Spleen (tissue), 13 donors: ENCODE measurements at places on chromosomes 3 and 15. TPM values are rescaled to one million over a fixed set of nuclear protein-coding genes. Genes with fewer than 3 reads are reported as not detected.

DNA sequence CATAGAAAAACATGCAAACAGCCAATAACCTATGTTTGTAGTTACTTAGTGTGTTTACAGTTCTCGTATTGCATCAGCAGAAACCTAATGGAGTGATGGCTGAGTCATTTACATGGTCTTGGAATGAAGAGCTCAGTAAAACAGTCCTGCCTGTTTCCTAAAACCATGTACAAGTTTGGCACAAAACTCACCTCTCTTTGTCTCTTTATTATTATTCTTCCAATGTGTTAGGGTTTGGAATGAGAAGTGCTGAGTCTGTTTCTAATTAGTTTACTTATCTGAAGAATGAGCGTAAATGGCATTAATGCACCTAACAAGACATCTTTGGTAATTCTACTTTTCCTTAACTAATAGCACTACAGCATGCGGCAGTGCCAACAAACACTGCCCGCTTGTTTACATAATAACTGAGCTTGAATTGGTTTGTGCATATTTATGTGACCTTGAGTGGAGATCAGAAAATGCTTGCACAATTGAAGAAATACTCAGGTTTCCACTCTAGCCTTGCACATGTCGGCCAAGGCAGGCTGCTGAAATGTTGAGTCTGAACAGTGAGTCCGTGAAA lies 385.4 kb upstream of the SEMA6D start:
- H3K36me3 ChIP-seq = no peaks in the 10 kb centered on the region
- no peaks in the 10 kb centered on the region for H3K27me3 ChIP-seq
- H3K4me1 ChIP-seq = no peaks in the 10 kb centered on the region
- H3K27ac ChIP-seq = no peak overlapping the region

GRCh38 chr15:68209272-68209671 lies 4.1 kb upstream of the CALML4 start:
- H3K36me3 ChIP-seq = no peaks in the 10 kb centered on the region
- H3K27ac ChIP-seq = peak overlapping the region; percentile 16
- H3K27me3 ChIP-seq = no peaks in the 10 kb centered on the region
- H3K4me1 ChIP-seq = no peaks in the 10 kb centered on the region
- DNase-seq = peak; percentile 61
- H3K4me3 ChIP-seq = no peak overlapping the region

The TMEM43 gene
- total RNA-seq = 61.0 TPM

DNA sequence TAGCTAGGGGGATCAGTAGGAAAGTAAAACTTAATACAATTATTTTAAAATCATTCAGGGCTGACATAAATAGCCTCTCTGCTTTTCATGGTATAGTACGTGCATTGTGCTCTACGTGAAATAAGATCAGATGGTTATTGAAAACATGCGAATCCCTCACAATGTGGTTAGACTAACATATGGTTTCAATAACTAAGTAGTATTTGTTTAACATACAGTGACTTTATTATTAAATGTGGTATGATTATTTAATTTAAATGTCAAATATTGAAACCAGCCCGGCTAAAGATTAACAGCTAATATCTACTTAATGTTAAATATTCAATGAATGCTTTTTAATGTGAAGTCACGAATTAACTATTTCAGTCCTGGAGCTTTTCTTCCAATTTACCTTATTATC lies 473.9 kb upstream of the THBS1 start:
- H3K36me3 ChIP-seq = no peaks in the 10 kb centered on the region
- no peak for DNase-seq
- H3K4me3 ChIP-seq = no peak overlapping the region
- no peaks in the 10 kb centered on the region for H3K4me1 ChIP-seq
- no peaks in the 10 kb centered on the region for H3K27me3 ChIP-seq

GRCh38 chr3:178455226-178455625 lies 81.0 kb upstream of the KCNMB2 start:
- no peak overlapping the region for H3K27ac ChIP-seq
- no peak for DNase-seq
- H3K4me3 ChIP-seq = no peak overlapping the region
- H3K4me1 ChIP-seq = no peaks in the 10 kb centered on the region

The C3orf49 gene
- total RNA-seq = not detected

The TIMP4 gene
- total RNA-seq = 2.5 TPM

The HES1 gene
- 38.2 TPM for total RNA-seq

- H3K27ac ChIP-seq = no peak overlapping the region
- no peaks in the 10 kb centered on the region for H3K27me3 ChIP-seq
- no peak overlapping the region for H3K4me3 ChIP-seq
- no peak for DNase-seq
- H3K4me1 ChIP-seq = no peaks in the 10 kb centered on the region
Observed at GRCh38 chr15:38490242-38490922, 36.5 kb downstream of the FAM98B start.

- H3K36me3 ChIP-seq = no peaks in the 10 kb centered on the region
- H3K27ac ChIP-seq = no peak overlapping the region
- DNase-seq = no peak
- no peaks in the 10 kb centered on the region for H3K27me3 ChIP-seq
- no peaks in the 10 kb centered on the region for H3K4me1 ChIP-seq
Observed at GRCh38 chr15:56568466-56569167, 103.7 kb upstream of the MNS1 start.

The HTR3D gene
- not detected for total RNA-seq

- no peaks in the 10 kb centered on the region for H3K36me3 ChIP-seq
- H3K4me3 ChIP-seq = no peak overlapping the region
- DNase-seq = no peak
- no peaks in the 10 kb centered on the region for H3K27me3 ChIP-seq
- H3K4me1 ChIP-seq = no peaks in the 10 kb centered on the region
- H3K27ac ChIP-seq = no peak overlapping the region
Observed at GRCh38 chr3:155581579-155581978, 163.3 kb downstream of the PLCH1 start.

DNA sequence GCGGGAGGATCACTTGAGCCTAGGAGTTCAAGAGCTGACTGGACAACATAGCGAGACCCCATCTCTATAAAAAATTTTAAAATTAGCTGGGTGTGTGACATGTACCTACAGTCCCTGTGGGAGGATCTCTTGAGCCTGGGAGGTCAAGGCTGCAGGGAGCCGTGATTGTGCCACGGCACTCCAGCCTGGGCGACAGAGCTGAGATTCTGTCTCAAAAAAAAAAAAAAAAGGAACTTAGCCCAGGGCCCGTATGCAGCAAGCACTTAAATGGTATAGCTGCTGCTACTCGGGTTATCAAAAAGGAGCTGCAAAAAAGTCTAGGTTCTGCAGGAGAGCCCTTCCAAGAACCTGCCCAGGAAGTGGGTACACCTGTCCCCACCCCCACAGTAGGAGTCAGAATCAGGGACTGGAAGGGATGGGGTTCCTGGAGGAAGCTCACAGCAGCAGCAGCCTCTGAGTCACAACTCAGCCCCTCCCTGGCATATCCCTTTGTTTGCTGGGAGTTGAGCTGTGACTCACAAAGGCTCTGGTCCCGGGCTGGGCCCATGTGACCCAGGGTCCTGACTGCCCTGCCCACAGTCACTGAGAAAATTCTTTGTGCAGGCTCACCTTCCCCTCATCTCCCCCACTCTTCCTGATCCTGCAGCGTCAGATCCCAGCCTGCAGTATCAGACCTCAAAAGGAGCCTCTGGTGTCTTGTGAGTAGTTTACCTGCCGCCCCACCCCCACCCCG lies at the start of gene SPATA12:
TSS of gene SPATA12 (plus strand) at position 576 of the 733 bp plus-strand sequence. CDS start 13,031 bp downstream, outside the sequence.
- H3K27ac ChIP-seq = no peak within 1 kb of the TSS
- DNase-seq = no peak
- H3K4me3 ChIP-seq = no peak within 1 kb of the TSS
- H3K36me3 ChIP-seq = no peaks in the 10 kb centered on the region
- no peaks in the 10 kb centered on the region for H3K27me3 ChIP-seq

GRCh38 chr15:65948383-65948782 lies 79.1 kb downstream of the RAB11A start:
- no peaks in the 10 kb centered on the region for H3K27me3 ChIP-seq
- no peak overlapping the region for H3K4me3 ChIP-seq
- DNase-seq = no peak

DNA sequence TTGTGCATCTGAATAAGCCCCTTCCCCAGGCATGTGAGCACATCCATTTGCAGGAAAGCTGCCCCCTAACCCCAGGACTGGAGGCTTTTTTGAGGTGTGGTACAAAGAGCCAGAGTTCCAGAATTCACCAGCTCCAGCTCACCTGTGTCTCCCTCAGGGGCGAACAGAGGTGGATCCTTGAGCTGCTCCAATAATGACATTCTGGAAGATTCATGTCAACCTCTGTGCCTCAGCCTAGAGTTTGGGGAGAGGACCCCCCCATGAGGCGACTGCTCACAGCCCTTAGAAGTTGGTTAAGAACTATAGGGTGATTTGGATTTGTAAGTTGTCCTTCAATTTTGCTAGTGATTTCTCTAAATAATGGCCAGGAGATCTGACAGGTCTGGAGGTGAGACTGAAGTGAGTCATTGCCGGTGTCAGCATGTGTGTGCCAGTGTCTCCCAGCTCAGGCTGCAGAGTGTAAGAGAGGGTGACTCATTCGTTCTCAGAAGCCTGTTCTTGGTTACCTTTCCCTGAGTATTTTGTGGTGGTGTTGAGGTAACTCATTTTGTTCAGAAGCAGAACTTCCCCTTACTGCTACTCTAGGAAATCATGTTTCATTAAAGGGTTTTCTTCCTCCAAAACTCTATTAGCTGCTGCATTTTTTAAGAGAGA lies 136.9 kb upstream of the TOPAZ1 start:
- H3K27ac ChIP-seq = no peak overlapping the region
- no peak overlapping the region for H3K4me3 ChIP-seq
- DNase-seq = no peak
- H3K4me1 ChIP-seq = no peaks in the 10 kb centered on the region
- no peaks in the 10 kb centered on the region for H3K36me3 ChIP-seq
- peaks cover 14% of the 10 kb centered on the region for H3K27me3 ChIP-seq

GRCh38 chr3:149579838-149580542 lies 77.8 kb downstream of the WWTR1 start:
- peak overlapping the region; percentile 3 for H3K27ac ChIP-seq
- peaks cover 52% of the 10 kb centered on the region for H3K4me1 ChIP-seq
- H3K4me3 ChIP-seq = no peak overlapping the region
- no peaks in the 10 kb centered on the region for H3K36me3 ChIP-seq

GRCh38 chr3:12190221-12190807 lies 31.6 kb upstream of the TIMP4 start:
- H3K4me1 ChIP-seq = peaks cover 75% of the 10 kb centered on the region
- no peak overlapping the region for H3K27ac ChIP-seq
- DNase-seq = no peak
- no peaks in the 10 kb centered on the region for H3K27me3 ChIP-seq
- H3K36me3 ChIP-seq = no peaks in the 10 kb centered on the region

DNA sequence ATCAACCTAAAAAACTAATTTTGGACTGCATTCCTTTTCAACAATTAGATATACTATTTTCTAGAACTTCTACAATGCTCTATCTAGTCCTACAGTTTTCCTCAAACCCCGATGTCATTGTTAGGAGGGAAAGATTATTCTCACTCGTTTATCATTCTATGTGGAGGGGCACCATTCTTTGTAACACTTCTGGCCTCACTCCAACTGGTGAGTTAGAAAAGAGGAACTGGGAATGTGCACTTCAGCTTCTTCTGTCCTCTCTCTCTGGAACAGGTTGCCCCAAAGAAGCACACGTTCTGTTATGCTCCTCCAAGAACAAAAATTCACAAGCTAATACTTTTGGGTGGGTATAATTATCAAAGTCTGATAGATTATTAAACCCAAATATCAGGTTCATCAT lies 137.9 kb downstream of the UACA start:
- no peaks in the 10 kb centered on the region for H3K27me3 ChIP-seq
- H3K4me1 ChIP-seq = no peaks in the 10 kb centered on the region
- no peak for DNase-seq
- H3K27ac ChIP-seq = no peak overlapping the region
- no peaks in the 10 kb centered on the region for H3K36me3 ChIP-seq
- no peak overlapping the region for H3K4me3 ChIP-seq

- no peak for DNase-seq
- H3K27ac ChIP-seq = no peak overlapping the region
- H3K4me3 ChIP-seq = no peak overlapping the region
- no peaks in the 10 kb centered on the region for H3K4me1 ChIP-seq
- H3K27me3 ChIP-seq = no peaks in the 10 kb centered on the region
- no peaks in the 10 kb centered on the region for H3K36me3 ChIP-seq
Observed at GRCh38 chr3:131033480-131034080, 6.9 kb downstream of the NEK11 start.

- H3K27ac ChIP-seq = peak overlapping the region; percentile 83
- no peaks in the 10 kb centered on the region for H3K27me3 ChIP-seq
- no peaks in the 10 kb centered on the region for H3K36me3 ChIP-seq
- H3K4me1 ChIP-seq = peaks cover 14% of the 10 kb centered on the region
- peak overlapping the region; percentile 38 for H3K4me3 ChIP-seq
- DNase-seq = no peak
Observed at GRCh38 chr3:25429361-25430286, 1.6 kb downstream of the RARB start.

DNA sequence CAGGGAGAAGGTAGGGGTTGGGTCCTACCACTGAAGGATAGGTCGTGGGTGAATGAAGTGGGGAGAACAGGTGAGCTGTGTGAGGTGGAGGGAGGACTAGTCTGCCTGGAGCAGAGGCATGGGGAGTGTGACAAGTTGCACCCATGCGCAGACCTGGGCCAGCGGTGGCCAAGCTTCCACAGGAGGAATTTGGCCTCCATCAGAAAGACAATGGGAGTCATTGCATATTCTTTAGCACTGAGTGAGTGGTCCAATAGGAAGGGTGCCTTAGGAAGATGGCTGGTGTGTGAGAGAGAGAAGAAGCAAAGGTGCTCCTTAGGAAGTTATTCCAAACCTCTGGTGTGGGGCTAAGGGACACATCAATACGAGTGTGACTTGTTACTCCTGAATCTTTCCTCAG lies 191.1 kb downstream of the KCNAB1 start:
- H3K27ac ChIP-seq = no peak overlapping the region
- no peaks in the 10 kb centered on the region for H3K27me3 ChIP-seq
- no peaks in the 10 kb centered on the region for H3K36me3 ChIP-seq
- no peaks in the 10 kb centered on the region for H3K4me1 ChIP-seq
- DNase-seq = no peak
- no peak overlapping the region for H3K4me3 ChIP-seq

The SEMA6D gene
- total RNA-seq = 2.3 TPM

DNA sequence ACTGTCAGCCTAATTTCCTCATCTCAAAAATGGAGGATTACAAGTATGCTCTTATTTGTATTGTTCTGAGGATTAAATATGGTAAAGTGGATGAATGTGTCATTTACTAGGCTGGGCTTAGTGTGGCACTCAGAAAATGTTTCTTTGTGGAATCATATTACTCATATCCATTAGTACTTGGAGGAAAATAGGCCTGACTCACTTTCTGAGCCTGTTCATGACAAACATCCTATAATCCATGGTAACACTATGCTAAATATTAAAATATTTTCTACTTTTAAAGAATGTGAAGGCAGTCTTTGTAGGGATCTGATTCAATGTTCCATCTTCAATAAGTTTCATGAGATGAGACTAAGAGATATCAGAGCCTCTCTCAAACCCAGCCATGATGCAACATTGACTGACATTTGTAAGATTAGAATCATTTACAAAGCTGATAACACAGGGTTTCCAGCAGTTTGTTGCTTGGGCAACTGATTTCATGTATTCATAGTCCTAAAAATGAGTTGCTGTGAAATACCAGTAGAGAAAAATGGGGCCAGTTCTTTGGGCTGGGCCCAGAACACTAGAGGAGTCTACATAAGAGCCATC lies 1048.5 kb downstream of the NTRK3 start:
- H3K36me3 ChIP-seq = no peaks in the 10 kb centered on the region
- no peak overlapping the region for H3K27ac ChIP-seq
- H3K4me3 ChIP-seq = no peak overlapping the region
- DNase-seq = no peak
- H3K27me3 ChIP-seq = no peaks in the 10 kb centered on the region
- no peaks in the 10 kb centered on the region for H3K4me1 ChIP-seq
